ENCODE measurements at places on chromosomes 11 and 22.

DNA sequence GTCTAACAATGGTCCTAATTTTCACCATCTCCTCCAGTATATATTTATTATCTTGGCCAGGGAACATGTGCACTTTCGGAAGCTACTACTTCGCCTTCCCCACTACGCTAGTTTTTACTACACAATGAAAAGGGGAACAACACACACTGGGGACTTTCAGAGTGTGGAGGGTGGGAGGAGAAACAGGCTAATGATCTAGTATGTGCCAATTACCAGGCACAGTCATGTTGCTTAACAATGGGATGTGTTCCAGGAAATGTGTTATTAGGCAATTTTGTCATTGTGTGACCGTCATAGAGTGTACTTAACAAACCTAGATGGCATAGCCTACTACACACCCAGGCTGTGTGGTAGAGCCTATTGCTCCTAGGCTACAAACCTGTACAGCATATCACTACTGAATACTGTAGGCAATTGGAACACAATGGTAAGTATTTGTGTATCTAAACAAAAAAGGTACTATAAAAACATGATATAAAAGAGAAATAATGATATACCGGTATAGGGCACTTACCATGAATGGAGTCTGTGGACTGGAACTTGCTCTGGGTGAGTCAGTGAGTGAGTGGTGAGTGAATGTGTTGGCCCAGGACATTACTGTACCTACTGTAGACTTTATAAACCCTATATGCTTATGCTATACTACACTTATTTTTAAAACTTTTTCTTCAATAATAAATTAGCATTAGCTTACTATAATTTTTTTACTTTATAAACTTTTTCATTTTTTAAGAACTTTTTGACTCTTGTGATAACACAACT is 20.1 kb upstream of the CUL5 start:
- no peak for DNase-seq

- DNase-seq: no peak
Measured at GRCh38 chr22:44331881-44332714, 19.3 kb upstream of the SHISAL1 start.

GRCh38 chr11:69008737-69009440 is 4.2 kb downstream of the MRGPRF start:
- no peak for DNase-seq

DNA sequence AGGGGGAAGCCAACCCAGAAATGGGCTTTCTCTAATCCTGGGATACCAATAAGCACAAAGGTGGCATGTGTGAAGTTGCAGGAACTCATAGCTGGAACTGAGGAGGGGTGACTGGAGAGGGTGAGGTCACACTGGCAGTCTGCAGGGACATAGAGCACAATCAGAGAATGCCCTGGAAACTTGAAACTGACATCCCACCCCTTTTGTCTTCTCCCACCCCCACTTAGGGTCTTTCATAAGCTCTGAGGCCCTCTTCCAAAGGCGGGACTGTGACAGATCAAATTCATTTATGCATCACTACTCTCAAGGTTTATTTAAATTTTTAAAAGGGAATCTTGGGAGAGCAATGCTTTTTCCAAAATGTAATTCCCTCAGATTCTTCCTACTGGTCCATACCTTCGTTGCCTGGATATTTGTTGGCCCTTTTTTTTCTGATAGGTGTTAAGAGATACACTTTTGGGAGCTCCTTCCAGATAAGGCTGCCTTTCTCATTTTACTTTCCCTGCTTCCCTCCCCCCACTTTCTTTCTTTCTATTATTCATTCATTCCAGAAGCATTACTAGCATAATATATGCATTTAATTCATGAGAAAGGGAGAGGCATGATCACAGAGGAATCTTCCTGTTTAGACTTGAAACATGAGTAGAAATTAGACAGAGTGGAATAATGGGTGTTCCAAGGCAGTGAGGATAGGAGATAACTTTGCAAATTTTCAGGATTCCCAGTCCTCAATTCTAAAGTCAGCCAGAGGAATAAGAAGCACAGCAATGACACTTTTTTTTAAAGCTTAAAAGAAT is 14.8 kb downstream of the OR51E2 start:
- no peak for DNase-seq

GRCh38 chr22:29795663-29796062 is 28.5 kb downstream of the UQCR10 start:
- no peak for DNase-seq

DNA sequence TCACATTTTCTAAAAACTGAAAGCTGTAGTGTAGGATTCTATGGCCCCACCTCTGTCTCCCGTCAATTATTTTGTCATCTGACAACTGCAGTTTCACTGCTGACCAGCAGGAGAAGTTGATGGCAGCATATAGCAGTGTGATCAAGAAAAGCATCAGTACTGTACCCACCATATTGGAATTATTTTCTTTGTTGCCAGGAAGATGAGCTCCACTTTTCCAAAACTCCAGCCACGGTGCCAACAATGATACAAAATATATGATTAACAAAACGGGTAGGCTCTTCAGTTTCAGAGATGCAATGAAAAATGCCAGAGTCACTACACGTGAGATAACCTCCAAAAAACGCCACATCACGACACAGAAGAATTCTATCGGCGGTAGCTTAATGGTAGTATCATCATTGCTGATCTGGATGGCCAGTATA is 41.3 kb downstream of the XKR3 start:
- DNase-seq: no peak

DNA sequence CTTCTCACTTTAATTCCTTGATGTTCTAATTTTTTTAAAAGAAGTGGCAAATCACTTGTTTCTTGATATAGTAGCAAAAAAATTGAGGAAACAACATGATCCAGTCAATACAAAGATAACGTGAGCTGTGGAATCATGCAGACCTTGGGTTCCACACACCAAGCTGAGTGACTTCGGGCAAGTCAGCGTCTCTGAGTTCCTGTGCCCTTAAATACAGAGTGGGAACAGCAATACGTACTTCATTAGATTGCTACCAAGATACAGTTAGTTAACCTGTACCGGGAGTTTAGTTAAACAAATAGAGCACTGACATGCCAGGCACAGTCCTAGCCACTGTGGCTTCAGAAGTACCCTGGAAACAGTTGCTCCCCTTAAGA is 58.5 kb downstream of the PPP2R1B start:
- no peak for DNase-seq

DNA sequence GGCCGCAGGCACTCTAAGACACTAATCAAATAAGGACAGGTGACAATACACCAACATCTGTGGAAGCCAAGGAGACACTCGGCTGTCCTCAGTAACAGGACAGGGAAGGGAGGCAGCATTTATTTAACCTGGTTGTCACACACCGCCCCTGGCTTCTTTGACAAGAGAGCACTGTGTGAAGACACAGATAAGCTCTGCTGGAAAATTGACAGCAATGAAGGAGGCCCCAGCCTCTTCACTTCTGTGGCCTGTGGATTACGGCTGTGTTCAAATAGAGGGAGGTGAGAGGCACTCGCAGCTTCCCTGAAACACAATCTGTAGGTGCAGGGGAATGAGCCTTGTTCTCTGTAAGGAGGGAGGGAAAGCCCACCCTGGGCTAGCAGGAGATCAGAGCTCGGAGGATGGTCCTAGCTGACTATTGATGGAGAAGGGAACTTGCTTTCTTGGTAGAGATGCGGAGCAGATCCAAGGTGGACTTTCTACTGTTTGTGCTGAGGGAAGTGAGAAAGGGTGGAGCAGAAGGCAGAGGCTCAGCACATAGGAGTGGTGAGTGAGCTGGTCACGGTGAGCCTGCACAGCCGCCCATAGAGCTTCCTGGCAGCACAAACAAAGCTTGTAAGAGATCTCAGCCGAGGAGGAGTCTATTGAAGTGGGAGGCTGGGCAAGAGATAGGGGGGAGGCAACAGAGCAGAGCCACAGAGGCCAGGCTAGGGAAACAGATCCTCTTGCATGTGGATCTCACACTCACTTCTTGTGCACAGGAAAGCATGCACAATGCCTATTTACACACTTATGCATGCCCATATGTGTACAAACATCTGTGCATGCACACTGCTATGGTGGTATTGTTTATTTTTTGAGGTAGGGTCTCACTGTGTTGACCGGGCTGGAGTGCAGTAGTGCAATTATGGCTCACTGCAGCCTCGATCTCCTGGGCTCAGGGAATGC is 114.6 kb upstream of the THY1 start:
- DNase-seq: no peak

GRCh38 chr11:12246147-12246546 is 131.2 kb upstream of the PARVA start:
- no peak for DNase-seq

- DNase-seq: no peak
Measured at GRCh38 chr11:223026-223789, 12.9 kb downstream of the SIRT3 start.

DNA sequence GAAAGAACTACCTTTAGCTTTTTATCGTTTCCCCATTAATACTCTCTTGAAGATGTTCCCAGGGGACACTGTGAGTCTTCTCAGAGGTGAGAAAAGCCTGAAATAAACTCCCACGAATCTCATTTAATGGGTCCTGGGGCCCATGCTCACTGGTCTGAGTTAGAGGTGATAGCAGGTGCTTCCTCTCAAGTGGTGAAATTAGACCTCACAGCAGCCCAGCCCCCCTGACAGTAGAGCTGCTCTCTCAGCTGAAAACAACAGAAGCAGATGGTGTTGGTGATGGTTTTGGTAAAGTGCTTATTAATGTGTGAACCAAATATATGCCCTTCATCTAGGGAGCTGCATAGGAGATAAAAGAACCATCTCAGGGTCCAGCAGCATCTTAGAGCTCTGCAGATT is 76.8 kb upstream of the VPREB1 start:
- DNase-seq: no peak

- DNase-seq: no peak
Measured at GRCh38 chr11:100883830-100884229, 196.7 kb downstream of the ARHGAP42 start.
